ENCODE measurements at places on chromosomes 16 and 17.

GRCh38 chr16:28067604-28068379 lies 4.3 kb upstream of the GSG1L start:
- no peak for DNase-seq

DNA sequence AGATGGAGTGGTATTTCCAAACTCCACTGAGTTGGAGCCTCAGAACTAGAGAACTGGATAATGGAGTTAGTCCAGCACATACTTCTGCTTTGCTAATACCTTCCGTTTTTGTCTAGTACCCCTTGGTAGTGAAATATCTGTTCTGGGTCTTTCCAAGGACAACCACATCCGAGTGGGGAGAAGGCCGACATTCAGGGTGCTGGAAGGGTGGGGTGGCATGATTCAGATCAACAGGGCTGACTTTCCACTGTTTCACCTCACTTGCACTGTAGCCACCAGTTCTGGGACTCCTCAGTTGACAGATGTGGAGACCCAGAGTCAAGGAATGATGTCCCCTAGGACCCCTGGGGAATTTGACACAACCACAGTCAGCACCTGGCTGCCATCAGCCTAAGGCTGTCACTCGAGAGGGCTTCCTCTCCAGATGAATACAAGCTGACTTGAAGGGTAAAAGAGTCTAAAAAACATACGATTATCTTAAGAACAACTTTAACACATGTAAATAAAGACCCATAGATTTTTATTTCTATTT lies 84.8 kb upstream of the HNF1B start:
- DNase-seq: no peak

DNA sequence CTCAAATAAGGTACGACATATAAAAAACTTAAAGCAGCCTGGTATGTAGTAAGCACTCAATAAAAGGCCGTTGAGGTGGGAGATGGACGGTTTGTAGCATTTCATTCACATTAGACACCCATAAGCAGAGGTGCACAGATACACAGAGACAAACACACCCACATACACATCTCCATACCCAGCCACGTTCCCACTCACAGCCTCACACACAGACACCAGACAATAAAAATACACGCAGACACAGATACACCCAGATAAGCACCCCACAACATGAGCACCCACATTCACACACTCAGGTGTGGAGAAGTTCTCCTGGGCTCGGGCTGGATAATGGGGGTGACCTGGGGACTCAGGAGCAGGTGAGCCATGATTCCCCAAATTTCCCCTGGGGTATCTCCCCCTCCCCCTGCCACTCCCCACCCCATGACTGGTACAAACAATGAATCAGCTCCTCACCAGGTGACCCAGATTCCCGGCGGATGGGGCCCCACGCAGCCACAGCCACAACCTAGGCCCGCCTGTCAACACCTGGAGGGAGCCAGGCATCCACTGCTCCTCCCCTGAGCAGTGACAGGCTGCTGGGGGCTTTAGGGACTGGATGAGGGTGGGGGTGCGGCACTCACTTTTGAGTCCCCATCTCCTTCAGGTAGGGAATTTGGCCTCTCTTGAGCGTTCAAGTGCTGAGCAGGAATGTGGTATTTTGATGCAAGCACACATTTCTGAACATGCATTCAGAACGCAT lies 2.7 kb downstream of the DLX3 start:
- DNase-seq: no peak

- DNase-seq: no peak
Observed at GRCh38 chr17:28474111-28474531, 677 bp downstream of the SLC13A2 start.

GRCh38 chr17:55664287-55664686 lies 58.4 kb downstream of the TMEM100 start:
- no peak for DNase-seq

DNA sequence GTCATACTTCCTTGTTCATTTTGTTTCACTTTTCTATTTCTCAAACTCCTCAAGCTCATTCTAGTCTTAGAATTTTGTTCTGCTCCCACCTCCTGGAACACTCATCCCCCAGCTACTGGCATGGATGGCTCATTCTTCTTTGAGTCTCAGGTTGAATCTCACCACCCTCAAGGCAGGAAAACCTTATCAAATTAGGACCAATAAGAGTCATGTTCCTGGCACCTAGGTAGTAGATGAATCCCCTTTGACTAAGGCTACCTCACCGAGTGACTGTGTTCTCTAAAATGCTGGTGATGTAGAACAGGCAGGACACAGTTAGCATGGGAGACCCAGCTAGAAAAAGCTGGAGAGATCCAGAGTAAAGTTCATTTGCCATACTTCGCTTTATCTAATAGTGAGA lies 1050.8 kb upstream of the EEF2KMT start:
- no peak for DNase-seq

- no peak for DNase-seq
Observed at GRCh38 chr16:75502916-75503605, 7.8 kb upstream of the CHST6 start.

- DNase-seq: no peak
Observed at GRCh38 chr16:56988161-56988947, 1.0 kb upstream of the NLRC5 start.

DNA sequence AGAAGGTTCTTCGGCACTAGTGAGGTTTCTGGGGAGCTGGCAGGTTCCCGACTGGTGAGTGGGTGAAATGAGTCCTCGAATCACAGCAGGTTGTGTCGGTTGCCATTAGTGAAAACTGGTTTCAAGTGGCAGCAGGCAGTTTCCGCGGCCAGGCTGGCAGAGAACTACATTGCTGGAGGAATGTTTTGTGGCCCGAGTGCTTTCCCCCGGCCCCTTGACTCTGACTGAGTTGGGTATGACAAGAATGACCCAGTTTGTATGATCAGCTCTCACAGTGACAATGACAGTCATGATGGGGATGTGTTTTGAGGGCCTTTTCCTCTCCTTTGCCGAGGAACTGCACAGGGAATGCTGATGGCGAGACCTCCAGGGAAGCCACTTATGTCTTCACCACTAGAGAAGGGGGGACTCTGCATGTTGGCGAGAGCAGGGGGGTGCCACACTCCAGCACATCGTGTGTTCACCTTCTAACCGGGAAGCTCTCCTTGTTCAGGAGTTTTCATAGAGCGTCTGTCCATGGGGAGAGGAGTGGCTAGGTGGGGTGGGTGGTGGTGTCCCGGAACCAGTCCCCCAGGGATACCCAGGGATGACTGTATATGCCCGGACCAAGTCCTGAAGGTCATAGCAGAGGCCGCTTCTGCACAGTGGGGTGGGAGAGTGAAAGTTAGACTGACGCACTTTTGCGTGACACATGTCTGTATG lies 206.0 kb upstream of the CHMP6 start:
- no peak for DNase-seq

DNA sequence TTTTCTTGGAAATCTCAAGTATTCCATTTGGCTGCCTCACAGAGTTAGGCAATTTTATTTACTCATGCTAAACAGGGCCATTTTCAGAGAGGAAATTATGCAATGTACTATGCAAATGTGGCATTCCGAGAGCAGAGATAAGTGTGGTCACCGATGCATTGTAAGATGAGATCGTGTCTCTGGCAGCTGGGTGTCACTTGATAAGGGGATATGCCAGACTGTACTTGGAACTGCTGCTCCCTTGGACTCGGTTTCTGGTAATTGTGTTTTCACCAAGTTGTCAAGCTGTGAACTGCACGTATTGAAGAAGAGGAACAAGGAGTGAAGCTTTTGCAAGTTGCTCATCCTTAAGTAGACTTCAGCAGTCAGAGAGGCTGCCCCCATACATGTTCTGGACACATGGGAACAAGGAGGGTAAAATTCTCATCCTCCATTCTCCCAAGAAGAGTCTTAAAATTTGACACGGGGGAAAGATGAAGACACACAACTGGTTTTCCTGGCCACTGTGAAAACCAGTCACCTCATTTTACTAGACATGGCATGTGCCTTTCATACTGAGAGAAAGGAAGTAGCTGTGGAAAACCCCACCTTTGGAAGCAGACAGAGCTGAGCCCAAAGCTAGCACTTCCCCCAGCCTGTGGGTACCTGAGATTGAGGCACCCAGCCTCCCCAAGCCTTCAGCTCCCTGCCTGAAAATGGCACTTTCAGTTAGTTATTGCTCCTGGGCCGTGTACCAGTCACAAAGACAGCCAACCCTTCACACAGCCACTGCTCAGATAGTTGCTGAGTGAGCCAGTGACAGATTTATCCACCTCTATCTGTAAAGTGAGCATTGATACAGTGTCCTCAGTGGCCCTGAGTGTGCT lies 150.7 kb downstream of the SOCS1 start:
- DNase-seq: no peak

DNA sequence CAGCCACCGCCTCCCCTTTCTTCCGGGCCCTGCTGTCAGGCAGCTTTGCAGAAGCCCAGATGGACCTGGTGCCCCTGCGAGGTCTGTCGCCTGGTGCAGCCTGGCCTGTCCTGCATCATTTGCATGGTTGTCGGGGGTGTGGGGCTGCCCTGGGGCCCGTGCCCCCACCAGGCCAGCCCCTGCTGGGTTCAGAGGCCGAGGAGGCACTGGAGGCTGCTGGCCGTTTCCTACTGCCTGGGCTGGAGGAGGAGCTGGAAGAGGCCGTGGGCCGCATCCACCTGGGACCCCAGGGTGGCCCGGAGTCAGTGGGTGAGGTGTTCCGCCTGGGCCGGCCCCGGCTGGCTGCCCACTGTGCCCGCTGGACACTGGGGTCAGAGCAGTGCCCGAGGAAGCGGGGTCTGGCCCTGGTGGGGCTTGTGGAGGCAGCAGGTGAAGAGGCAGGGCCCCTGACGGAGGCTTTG lies 5.5 kb upstream of the TGFB1I1 start:
- no peak for DNase-seq

- no peak for DNase-seq
Observed at GRCh38 chr16:22692916-22693637, 120.9 kb upstream of the HS3ST2 start.

GRCh38 chr16:28873543-28874201 lies 4.6 kb upstream of the ATP2A1 start:
- DNase-seq: peak; percentile 62

DNA sequence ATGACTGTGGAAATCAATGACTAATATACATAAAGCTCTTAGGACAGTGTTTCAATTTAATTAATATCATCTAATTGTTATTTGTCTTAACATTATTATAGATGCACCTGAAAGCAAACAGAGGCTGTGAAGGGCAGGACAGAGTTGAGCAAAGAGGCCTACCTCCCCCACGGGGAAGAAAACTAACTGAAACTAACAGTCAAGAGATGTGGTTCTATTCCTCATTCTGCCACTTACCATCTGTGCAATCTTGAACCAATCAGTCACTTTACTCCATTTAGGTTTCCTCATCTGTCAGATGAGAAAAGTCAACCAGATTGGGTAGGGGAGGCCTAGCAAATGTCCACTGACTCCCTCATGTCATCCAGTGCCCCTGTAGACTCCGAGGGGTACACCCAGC lies 59.1 kb downstream of the C17orf67 start:
- DNase-seq: no peak

DNA sequence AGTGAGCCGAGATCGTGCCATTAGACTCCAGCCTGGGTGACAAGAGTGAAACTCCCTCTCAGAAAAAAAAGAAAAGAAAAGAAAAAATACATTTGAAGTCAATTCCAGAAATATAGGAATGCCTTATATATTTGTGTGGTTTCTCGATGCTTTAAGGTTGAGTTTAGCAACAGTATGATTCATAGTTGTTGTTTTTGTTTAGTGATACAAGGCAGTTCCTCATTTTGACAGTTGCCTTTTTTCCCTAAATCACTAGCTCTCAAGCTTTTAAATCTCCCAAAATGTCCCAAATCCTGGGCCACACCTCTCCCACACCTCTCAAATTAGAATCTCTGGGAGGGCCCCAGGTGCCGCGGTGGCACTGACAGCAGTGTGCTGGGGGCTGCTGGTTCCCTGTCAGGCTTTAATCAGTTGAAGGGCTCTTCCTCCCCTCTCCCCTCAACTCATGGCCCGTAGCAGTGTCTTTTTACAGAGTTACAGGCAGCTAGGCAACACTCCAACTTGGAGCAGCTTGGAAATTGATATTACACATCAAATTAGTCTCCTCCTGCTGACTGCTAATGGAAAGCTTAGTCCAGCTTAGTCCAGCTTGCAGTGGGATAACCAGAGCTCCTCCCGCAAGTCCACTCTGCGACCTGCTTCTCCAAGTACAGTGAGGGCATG lies 58.4 kb downstream of the EPN2 start:
- no peak for DNase-seq

- no peak for DNase-seq
Observed at GRCh38 chr17:66654764-66655163, 180.2 kb upstream of the CACNG5 start.

Data from activated CD8-positive, alpha-beta memory T cell treated with anti-CD3 and anti-CD28 coated beads, Interleukin-2, amount 50 U/mL, for 4 hours (primary cell).